Stimulated activated CD4-positive, alpha-beta T cell treated with anti-CD3 and anti-CD28 coated beads, Interleukin-12 subunit alpha, Interleukin-12 subunit beta, amount 100 ng/mL, for 24 hours (primary cell): ENCODE measurements at places on chromosomes 2 and 18.
A peak's percentile ranks its signal among the peaks of the same experiment; 100 is the strongest.

DNA sequence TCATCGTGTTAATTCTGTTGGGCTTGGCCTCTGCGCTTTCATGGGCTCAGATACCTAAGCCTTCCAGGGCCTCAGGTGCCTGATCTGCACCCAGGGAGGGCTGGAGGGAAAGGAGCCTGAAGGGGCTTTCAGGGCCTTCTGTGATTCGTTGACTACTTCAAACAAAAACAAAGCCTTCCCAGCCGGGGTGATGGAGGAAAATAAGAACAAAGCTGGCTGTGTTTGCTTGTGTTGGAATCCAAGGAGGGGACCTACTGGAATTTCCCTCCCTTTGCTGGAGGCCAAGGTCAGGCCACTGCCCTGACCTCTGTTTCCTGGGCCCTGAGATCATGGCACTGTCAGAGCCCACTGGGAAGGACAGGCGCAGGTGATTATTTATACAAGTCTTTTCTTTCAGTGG, 135.3 kb downstream of the KLHL29 start:
- no peak for DNase-seq

DNA sequence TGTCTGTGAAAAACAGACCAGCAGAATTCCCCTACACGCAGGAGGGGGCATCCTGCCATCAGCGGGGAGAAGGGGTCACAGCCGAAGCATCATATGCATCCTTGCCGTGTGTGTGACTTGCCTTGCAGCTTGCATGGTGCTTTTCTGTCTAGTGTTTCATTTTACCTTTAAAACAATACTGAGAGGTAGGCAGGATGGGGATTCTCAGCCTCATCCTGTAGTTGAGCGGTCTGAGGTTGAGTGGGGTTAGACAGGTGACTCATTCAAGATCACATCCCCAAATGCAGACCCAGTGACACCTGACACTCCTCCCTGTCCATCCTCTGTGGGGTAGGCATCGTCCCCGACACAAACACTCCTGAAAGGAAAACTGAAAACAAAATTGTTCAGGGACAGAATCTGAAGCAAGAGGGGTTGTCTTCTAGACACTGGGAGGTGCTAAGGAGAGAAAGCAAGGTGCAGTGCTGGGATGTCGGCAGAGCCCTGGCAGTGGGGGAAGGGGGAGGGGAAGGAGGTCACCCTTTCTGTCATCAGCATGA, 7.9 kb downstream of the ARL4C start:
- DNase-seq = peak; percentile 46

- DNase-seq = no peak
Measured at GRCh38 chr2:164644036-164644700, 22.9 kb upstream of the GRB14 start.

- no peak for DNase-seq
Measured at GRCh38 chr2:190766174-190766572, 114.4 kb upstream of the GLS start.

DNA sequence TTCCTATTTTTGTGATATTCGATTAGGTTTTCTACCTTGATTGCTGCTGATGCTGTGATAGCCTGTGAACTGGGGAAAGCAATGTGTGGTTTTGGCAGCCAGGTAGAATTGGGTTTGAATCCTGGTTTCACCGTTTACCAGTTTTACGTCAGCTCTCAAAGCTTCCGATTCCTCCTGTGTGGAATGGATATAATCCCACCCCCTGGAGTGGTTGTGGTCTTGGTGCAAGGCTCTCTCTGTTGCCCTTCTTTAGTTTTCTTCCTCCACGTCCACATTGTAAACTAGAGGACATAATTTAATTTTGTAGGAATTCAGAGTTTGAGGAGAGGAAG, 45.0 kb downstream of the PHLPP1 start:
- no peak for DNase-seq
